ELR (cell line): ENCODE measurements at places on chromosomes 6 and 20.
A peak's percentile ranks its signal among the peaks of the same experiment; 100 is the strongest.

GRCh38 chr6:20058912-20059311 is 153.4 kb downstream of the MBOAT1 start:
- no peak for DNase-seq

- no peak for DNase-seq
Observed at GRCh38 chr6:8054276-8054675, 9.9 kb downstream of the BLOC1S5 start.

GRCh38 chr20:59134182-59134581 is 29.4 kb upstream of the ZNF831 start:
- no peak for DNase-seq

GRCh38 chr20:6007529-6008103 is 46.2 kb downstream of the LRRN4 start:
- DNase-seq, result no peak

GRCh38 chr6:40706178-40706577 is 119.0 kb upstream of the LRFN2 start:
- no peak for DNase-seq

DNA sequence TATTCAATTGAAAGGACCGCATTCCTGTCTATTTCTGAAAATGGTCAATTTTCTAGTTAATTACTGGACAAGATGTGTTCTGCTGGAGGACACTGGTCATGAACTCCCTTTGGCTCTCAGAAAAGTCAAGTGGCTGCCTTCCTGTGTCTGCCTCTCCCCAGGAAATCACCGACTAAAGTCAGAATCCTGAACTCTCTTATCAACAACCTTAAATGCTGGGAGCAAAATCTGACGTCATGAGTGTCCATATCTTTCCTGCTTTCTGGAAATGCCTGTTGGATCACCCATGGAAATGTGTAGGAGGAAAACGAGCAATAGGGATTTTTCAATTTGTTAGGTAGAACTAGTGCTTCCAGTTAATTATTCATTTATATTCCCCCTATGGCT is 53.5 kb upstream of the PLCB1 start:
- no peak for DNase-seq

- DNase-seq, result no peak
Observed at GRCh38 chr20:187733-188132, 1.8 kb downstream of the DEFB128 start.

- DNase-seq, result peak; percentile 95
Observed at GRCh38 chr6:26268659-26269402, 96.2 kb upstream of the BTN3A2 start.

DNA sequence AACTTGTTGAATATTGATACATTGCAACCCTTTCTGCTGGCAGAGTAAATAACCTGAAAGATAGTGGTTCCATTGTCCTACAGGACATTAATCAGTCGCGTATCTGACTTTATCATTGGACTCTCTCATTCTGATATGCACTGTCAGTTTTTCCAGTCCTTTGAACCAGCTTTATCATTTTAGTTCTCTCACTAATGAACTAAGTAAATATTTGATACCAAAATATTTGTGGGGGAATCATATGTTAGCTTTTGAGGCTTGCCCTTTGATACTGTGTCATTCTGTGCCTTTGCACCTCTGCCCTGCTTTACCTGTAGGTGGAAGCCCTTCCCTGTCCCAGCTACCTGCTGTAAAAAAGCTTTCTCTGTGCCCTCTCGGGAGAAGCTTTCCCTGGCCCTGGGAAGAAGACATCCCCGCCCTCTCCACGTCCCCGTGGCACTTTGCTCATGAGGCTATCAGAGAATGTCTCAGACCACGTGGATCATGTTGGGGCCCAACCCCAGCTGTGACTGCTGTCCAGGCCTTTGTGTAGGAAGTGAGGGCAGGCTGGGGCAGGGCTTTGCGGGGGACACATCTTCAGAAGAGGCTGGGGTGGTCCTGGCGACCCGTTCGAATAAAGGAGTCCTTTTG is 117.8 kb upstream of the NXT1 start:
- no peak for DNase-seq

- DNase-seq, result peak; percentile 23
Observed at GRCh38 chr6:119720160-119720559, 370.6 kb upstream of the MAN1A1 start.

DNA sequence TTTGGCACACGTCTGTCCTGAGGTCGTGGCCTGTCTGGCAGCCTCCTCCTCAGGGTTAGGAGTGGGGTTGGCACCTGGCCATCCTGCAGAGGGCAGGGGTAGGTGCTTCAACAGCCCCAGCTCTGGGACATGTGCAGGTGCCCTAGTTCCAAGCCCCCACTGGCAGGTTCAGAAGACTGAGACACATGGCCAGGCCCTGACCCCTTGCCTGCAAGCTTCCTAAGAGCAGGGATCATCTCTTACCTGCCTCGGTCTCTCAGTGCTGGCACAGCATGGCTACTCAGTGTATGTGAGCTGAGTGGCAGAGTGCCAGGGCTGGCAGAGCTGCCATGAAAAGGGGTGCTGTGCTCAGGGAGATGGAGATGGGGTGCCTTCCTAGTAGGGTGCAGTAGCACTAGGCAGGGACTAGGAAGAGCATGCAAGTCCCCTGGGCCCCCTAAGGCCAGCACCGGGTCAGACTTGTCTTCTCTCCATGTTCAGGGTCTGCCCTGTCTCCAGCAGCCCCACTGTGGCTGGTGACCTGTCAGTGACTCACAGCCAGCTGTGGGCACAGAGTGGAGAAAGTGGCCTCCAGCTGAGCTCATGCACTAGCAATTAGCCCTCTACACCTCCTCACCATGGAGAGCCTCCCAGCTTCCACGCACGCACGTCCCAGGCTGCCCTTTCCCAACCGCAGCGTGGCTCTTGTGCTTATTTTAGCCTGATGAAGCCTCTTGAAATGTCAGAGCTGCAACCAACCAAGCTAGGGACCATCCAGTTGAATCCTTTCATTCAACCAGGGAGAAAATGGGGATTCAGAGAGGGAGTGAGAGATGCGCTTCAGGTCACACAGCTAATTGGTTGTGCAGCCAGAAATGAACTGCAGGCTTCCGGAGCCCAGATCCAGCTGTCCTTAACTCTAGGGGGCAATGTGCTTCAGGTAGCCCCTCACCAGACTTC is 116.6 kb downstream of the MRPL14 start:
- peak; percentile 99 for DNase-seq

DNA sequence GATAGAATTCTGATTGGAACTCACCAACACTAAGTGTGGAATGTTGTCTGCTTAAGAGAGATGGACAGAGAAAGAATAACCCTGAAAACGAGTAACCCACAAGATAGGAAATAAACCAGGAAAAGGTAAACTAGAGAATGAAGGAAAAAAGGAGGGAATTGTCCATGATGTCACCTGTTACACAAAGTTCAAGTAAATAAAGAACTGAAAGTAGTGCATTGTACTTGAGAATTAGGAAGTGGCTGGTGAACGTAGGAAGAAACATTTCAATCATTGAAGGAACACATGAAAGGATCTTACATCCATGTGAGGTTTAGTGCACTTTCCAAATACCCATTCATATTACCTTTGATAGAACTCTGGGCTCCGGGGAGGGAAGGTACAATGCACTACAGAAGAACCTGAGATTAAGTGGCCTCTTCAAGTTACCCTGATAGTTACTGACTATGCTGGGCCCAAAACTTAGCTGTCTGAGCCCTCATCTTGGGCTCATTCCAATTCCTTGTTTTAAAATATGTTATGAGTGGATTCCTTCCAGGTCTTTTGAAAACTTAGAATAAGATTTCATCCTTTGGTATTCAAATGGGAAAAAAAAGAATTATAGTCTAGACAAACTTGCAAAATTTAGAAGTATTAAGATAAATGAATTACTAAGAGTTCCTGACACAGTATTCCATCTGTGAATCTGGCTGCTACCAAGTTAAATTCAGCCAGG is 1.1 kb upstream of the STX7 start:
- DNase-seq, result no peak

GRCh38 chr6:56637640-56638039 is 5.0 kb downstream of the DST start:
- DNase-seq, result peak; percentile 89

GRCh38 chr6:32885698-32886286 is 31.8 kb downstream of the PSMB9 start:
- DNase-seq, result peak; percentile 84

DNA sequence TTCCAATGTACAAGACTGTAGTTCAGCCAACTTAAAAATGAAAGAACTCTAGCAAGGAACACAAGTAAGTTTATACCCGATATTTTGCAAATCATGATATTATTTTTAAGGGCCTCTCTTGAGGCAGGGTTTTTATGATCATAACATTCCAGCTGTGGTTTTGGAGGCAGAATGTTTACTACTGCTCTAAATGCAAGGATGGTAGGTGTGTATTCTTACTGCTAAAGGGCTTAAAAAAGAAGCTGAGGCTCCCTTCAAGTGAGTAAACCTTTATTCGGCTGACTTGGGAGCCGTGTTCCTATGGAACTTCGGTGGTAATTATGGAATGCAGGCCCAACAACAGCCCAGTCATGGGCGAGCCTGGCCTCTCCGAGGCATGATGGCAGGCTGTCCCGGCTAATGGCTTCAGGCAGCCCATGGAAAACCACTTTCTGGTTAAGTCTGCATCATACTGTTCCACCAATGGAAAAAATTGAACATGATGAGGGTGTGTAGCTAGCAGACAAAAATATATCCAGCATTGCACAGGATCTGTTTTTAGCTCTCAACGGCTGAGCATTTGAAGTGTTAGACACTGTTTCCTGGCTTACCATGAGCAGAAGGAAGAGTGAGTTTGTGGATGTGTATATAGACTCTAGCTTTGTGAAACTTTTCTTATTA is 111.5 kb downstream of the TIAM2 start:
- no peak for DNase-seq
